ENCODE measurements at places on chromosomes 5 and 9. TPM values are rescaled to one million over a fixed set of nuclear protein-coding genes. Genes with fewer than 3 reads are reported as not detected.

The DPM2 gene
- 31.1 TPM for polyA plus RNA-seq

The CNTNAP3 gene
- 3.2 TPM for polyA plus RNA-seq

The BARHL1 gene
- not detected for polyA plus RNA-seq

The ARID3C gene
- polyA plus RNA-seq = not detected

The TTLL11 gene
- polyA plus RNA-seq = 4.7 TPM

The LNPEP gene
- 7.8 TPM for polyA plus RNA-seq

DNA sequence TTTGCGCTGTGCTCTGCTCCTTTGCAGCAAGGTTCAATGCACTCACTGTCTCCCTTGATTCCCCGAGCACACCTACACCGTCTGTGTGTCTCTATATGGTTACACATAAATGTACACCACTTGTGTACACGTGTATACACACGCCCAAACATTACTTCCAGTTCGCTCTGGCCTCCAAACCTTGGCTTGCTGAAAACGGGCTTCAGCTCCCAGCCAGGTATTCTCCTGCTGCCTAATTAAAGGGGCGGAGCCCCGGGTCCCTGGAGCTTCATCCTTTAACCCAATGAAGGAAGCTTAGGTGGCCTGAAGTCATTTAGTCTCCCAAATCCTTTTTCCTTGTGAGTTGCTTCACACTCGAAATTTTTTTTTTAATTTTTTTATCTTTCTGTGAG lies 4.6 kb downstream of the ISL1 start:
- no peaks in the 10 kb centered on the region for H3K36me3 ChIP-seq
- DNase-seq = no peak
- peaks cover 13% of the 10 kb centered on the region for H3K4me1 ChIP-seq
- no peak overlapping the region for H3K4me3 ChIP-seq

DNA sequence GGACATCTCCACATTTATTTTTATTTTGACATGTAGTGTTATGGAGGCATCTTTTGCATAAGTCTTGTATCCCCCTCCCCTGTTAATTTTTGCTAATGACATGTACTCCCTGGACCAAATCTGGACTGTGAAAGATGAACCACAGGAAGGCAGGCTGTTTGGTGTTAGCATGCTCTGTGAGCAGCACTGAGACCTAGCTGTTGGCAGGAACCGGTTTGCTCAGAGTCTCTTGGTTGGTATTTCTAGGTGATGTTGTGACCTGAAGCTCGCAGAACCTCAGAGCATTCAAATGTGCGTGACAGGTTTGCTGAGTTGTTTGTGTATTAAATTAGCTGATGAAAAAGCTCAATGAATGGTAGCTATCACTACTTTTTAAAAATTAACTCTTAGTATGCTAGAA lies 53.6 kb upstream of the PHF2 start:
- DNase-seq = no peak
- H3K27ac ChIP-seq = no peak overlapping the region
- H3K27me3 ChIP-seq = no peaks in the 10 kb centered on the region

DNA sequence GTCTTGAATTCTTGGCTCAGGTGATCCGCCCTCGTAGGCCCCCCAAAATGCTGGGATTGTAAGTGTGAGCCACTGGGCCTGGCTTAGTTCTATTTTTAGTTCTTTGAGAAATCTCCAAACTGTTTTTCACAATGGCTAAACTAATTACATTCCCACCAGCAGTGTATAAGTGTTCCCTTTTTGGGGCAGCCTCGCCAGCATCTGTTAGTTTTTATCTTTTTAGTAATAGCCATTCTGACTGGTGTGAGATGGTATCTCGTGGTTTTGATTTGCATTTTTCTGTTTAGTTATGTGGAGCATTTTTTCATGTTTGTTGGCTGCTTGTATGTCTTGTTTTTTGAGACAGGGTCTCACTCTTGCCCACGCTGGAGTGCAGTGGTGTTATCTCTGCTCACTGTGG lies 28.2 kb downstream of the CNOT6 start:
- H3K4me3 ChIP-seq = no peak overlapping the region
- H3K27me3 ChIP-seq = no peaks in the 10 kb centered on the region

- peaks cover 8% of the 10 kb centered on the region for H3K4me1 ChIP-seq
- no peak for DNase-seq
- no peak overlapping the region for H3K27ac ChIP-seq
These were observed 3.3 kb upstream of the OR2V1 start for GRCh38 chr5:181134259-181134658.
